ENCODE measurements at places on chromosomes 16 and 17.

- no peak for DNase-seq
These were observed 4.5 kb downstream of the DERL2 start for GRCh38 chr17:5481451-5481850.

GRCh38 chr17:40485851-40486521, 15.4 kb downstream of the TNS4 start:
- DNase-seq = peak; percentile 91

DNA sequence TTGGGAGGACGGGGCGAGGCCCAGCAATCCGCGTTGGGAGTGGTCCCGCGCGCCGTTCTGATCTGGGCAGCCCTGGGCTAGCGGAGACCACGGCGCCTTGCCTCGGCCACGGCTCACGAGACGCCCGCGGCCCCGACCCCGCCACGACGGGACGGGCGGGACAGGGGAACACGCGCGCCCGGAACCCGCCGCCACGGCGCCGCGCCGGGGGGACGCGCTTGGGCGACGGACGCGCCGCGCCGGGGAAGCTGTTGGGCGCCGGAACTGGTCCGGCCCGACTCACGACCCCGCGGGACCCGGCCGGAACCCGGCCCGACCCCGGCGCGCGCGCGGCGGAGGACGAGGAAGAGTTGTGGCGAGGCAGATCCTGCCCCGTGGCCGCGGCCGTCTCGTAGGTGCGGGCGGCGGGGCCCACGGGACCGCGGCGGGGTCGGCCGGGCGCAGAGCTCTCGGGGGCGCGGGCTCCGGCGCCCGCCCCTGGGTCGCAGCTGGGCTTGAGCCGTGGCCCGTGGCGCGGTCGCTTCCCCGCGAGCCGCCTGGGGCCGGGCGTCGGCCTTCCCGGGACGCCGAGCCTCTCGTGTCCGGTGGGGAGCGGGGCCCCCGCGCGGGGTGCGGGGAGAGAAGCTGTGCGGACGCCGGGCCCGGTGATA, at the start of gene ACSF3:
ACSF3 (plus strand) TSS at position 251 of the 650 bp plus-strand sequence. CDS start 6,830 bp downstream, outside the sequence.
- DNase-seq = peak; percentile 64

GRCh38 chr16:1351582-1352362, at the start of the genes GNPTG and TSR3:
TSS of gene GNPTG (plus strand) at chr16:1351931. CDS start at chr16:1351966, 35 bp downstream.
TSS of gene TSR3 (minus strand) at chr16:1351878. CDS start at chr16:1351804, 74 bp downstream.
- peak; percentile 92 for DNase-seq

GRCh38 chr16:86894925-86895324, 316.6 kb downstream of the FOXL1 start:
- no peak for DNase-seq

DNA sequence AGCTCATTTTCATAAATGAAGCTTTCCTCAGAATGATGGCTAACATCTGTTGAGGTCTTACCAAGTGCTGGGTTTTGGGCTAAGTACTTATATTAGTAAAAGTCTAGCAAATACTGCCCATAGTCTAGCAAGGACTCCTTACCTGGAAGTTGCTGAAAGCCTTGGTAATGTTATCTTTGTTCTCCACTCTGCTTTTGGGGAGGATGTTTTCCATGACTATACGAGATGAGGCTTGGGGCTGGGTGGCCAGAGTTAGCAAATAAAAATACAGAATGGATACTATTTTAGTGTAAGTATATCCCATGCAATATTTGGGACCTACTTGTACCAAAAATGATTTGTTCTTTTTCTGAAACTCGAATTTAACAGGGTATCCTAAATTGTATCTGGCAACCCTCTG, 7.7 kb downstream of the CCL18 start:
- no peak for DNase-seq
